ENCODE measurements at places on chromosomes 7 and 10.

DNA sequence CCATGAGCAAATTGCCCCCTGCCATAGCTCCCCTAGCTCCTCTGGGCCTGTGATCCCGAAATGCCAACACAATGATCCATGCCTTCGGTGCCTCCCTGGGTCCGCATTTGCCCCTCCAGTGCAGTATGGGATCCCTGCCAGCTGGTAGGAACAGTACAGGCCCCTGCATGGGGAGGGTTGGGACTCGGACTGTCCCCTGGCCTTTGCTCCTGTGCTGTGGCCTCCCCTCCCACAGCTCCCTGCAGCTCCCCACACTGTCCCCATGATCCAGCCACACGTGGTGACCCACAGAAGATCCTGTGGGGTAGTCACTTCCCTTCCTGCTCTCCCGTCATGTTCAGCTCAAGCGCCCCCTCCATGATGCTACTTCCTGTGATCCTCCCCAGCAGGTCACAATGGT, 140.3 kb downstream of the MAPK8 start:
- no peak for DNase-seq

DNA sequence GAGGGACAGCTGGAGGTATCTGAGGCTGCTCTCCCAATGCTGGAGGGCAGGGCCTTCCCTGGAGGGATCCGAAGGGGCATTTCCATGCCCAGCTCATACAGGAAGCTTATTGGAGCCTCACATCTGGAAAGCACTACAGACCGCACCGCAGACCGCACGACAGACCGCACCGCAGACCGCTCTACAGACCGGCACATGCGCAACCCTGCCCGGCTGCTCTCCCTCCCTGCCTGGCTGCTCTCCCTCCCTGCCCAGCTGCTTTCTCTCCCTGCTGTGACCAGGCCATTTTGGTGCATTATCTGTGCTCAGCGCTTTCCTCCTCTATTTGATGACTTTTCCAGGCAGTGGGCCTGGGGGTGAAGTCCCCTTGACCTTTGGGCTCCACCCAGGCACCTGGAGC, 39.6 kb upstream of the EN2 start:
- no peak for DNase-seq

- DNase-seq: no peak
Measured at GRCh38 chr10:27068217-27068891, 31.9 kb downstream of the ANKRD26 start.

DNA sequence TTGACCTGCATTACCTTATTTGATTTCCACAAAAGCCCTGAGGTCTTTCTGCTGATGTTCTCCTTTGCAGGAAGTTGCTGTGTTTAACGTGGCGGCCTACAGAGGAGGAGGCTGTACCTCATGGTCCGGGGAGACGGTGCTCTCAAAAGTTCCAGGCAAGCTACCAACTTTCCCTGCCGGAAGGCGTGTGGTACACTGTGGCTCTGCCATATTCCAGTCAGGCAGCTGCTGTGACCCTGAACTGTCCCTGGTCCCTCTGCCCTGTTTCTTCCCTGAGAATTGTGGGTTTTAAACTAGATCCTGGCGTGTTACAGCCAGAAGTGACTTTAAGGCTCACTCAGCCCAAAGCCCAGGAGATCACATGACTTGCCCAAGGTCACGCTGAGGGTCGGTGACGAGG, 139.2 kb downstream of the TEX36 start:
- DNase-seq: no peak

DNA sequence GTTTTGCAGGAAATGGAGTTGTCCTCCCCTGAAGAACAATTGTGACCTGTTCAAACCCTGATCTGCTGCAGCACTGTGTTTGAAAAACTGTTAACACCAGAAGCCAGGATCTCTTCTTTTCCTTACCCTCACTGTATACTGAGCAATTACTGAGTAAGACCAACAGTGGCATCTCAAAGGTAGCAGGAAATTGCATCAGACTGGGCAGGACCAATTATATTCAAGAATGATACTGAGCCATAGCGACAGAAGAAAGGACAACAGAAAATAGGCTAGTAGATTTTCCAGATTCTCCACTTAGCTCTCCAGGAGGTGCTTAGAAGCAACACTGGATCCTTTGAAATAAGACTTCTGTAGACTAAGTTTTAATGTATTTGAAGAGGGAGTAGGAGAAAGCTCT, 57.4 kb upstream of the INHBA start:
- no peak for DNase-seq

- DNase-seq: no peak
Measured at GRCh38 chr7:101874028-101874427, 56.6 kb downstream of the CUX1 start.

- peak; percentile 91 for DNase-seq
Measured at GRCh38 chr10:91210435-91210834, 10.0 kb upstream of the PCGF5 start.

DNA sequence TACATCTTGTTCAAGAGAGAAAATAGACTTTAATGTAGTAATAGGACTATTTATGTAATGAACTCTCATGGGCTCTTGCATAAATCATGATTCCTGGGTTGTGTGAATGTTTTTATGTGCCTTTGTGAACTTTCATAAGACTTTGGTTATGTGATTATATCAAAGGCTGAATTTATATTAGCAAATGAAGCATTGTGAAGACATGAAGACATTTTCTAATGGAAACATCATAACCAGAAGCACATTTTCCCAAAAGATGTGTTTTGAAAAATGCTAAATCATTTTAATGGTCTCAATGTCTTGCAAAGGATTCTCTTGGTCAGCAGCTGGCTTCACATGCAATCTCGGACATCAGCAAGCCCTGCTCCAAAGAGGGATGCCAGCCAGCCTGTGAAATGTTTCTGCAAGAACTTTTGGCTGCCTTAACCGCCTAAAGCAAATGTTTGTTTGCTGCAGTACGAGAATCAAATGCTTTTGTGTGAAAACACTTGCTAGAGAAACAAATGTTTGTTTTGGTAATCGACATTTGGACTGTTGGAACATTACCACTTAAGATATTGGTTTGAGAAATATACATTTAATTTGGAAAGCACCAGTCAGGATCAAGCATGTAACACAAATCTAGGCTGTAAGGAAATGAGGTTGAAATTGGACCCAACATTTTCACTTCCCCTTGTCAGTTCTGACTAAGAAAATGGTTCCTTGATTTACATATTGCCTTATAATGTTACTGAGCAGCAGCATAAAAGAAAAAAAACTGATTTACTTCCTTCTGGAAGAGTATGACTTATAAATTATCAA, 102.1 kb downstream of the RTKN2 start:
- no peak for DNase-seq

GRCh38 chr7:41029072-41029499, 673.8 kb downstream of the INHBA start:
- no peak for DNase-seq

- no peak for DNase-seq
Measured at GRCh38 chr7:111138193-111138569, 47.3 kb downstream of the LRRN3 start.

- DNase-seq: no peak
Measured at GRCh38 chr10:75234683-75235374, 928 bp downstream of the COMTD1 start.

DNA sequence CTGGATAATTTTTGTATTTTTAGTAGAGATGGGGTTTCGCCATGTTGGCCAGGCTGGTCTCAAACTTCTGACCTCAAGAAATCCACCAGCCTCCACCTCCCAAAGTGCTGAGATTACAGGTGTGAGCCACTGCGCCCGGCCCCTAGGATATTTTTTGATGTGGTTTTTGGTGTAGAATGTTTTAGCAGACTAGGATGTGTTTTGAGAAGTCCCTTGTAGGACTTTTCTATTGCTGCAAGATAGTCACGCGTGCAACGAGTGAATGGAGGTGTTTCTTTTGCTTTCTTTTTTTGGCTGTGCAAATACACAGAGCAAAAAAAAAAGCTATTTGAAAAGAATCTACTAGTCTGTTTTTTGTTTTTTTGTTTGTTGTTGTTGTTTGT, 29.8 kb upstream of the KLF6 start:
- DNase-seq: no peak

DNA sequence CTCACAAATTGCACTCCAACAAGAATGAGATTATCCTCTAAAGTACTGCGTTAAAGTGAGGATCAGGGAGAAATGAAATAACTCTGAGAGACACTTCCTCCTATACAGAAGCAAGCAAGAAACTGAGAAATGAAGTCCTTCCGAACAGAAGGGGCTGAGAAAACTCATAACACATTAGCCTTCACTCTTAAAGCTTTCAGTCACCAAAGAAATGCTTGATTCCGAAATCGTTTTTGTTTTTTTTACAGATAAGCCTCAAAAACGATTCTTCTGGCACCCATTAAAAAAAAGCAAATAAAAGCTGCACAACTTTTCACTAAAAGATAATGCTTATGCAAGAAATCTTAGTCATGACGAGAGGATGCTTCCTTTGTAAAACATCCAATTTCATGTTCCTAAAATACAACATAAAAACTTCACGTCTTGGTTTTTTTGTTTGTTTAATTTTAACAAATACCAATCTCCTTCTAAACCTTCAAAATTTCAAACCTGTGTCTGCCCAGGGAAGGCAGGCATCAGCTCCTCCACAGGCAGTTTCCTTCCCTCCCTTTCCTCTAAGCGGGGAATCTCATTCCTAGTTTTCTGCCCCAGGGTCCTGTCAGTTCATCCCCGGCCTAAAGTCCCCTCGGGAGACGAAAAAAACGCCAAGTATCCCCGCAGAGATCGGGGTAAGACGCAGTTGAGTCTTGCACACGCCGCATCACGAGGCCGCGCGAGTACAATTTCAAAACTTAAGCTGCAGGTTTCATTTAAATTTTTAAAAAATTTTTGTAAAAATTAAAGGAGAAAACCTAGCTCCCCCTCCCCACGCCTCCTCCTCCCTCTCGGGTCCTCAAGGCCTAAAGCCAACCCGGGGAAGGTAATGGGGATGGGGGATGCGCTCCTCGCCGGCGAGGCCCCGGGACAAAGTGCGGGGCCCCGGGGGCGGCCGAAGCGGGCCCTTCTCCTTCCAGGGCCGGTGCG, 1.1 kb downstream of the BAZ1B start:
- DNase-seq: no peak

DNA sequence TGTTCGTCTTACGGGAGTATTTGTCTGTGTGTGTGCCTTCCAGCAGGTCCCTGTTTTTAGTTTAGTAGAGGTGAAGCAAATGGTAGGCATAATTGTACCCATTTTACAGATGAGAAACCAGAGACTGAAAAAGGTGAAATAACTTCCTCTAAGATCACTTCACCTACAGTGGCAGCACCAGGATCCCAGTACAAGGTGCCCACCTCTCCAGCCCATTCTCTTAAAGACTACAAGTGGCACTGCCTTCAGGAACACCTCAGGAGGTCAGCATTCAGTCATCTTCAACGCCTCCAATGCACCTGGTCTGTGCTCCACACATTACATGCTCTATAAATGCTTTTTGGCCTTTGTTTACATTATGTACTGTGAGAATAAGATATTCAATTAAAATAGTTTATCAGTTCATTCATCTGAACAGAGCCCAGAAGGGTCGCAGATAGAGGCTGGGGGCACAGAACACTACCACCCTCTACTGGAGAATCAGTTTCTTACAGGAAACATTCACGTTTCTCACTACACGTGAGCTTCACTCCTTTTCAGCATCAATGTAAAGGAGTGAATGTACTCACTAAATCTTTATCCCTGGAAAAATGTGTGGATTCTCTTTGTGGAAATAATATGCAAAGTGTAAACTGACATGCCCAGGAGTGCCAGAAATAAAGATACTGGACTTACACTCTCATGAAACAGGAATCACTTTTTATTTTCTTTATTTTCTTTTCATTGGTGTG, 45.5 kb upstream of the ABLIM1 start:
- DNase-seq: no peak

DNA sequence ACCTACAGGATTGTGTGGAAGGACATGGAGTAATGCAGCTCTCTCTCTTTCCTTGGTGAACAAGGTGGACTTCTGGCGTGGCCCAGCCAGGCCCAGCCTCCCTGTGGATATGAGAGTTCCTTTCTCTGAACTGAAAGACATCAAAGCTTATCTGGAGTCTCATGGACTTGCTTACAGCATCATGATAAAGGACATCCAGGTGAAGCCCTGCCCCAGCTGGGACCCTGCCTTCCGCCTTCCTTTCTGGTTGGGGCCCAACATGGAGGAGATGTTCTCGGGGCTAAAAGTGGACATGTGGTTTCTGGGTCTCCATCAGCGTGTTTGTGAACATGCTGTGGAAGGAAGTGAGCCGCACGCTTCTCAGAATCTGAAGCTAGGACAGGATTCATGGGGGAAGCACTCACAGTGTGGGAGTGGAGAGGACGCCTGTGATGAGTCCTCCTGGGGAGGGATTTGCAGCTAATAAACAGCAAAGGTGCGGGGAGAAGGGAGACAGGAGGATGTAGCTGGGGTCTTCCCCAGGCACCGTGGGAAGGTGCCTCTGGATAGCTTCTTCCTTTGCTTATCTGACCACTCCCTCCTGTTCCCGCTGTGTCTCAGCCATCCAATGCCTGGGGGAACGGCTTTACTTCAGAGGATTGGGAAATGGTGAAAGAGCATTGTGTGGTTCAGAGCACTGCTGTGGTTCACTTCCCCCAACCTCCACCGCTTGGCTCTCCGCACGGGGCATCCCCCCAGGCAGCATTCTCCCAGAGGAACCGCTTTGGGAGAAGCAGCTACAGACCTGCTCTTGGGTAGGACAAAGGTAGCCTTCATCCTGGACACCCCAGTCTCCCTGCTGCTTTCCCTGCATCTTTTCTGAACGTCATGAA, 5.5 kb downstream of the CPA5 start:
- DNase-seq: peak; percentile 24

DNA sequence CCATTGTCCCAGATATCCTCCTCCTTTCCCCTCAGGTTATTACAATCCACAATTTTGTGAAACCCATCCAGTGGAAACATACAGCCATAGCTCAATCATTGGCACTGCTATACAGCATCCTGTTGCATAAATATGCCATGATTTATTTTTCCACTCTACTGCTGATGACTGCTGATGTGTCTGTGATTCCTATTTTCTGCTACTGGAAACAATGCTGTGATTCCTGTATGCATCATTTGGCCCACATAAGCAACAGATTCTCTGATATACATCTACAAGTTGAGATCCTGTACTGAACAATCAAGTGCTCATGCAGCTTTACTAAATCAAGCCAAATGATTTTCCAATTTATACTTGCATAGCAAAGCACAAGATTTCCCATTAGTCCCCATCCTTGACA, 39.6 kb downstream of the CUL2 start:
- no peak for DNase-seq

DNA sequence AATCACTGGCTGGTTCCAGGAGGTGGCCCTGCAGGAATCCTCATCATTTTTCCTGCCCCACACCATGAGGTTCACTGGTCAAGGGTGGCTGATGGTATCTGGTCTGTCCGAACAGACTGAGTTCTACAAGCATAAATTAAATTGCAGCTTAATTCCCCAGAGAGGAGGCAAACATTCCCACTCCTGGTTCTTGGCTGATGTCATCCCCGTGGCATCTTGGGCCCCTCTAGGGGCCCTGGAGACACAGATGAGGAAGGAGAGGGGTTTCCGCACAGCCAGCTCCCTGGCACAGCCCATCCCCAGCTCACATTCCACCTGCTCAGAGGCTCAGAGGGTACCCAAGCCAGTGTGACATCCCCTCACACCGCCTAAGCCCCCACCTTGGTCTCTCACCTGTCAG, 5.3 kb upstream of the KLRG2 start:
- DNase-seq: no peak
